Bladder microvascular endothelial cell (primary cell): ENCODE measurements at places on chromosomes 5 and 9. TPM values are rescaled to one million over a fixed set of nuclear protein-coding genes. Genes with fewer than 3 reads are reported as not detected.

PCDHB10 gene
- total RNA-seq: 0.49 and 1.6 TPM in 2 replicates

IFNA13 gene
- not detected in 2 replicates for total RNA-seq

MEGF9 gene
- 9.1 and 9.6 TPM in 2 replicates for total RNA-seq

PLEKHG4B gene
- 0.06 TPM in 1 of 2 replicates, not detected in the other for total RNA-seq

BASP1 gene
- 5.7 and 12.5 TPM in 2 replicates for total RNA-seq

IFNK gene
- total RNA-seq: not detected in 2 replicates

CERCAM gene
- total RNA-seq: 9.6 and 35.7 TPM in 2 replicates

C5orf58 gene
- total RNA-seq: not detected in 2 replicates

TERT gene
- 0.06 TPM in 1 of 2 replicates, not detected in the other for total RNA-seq

STKLD1 gene
- total RNA-seq: 0.25 and 0.49 TPM in 2 replicates

TSPAN17 gene
- 39.7 and 55.1 TPM in 2 replicates for total RNA-seq

HMCN2 gene
- total RNA-seq: 0.19 and 0.32 TPM in 2 replicates

TMOD1 gene
- total RNA-seq: 1.5 and 7.9 TPM in 2 replicates

N4BP3 gene
- 32.2 and 35.4 TPM in 2 replicates for total RNA-seq

SLC45A2 gene
- not detected in 2 replicates for total RNA-seq
